ENCODE measurements at places on chromosomes 3 and 15. TPM values are rescaled to one million over a fixed set of nuclear protein-coding genes. Genes with fewer than 3 reads are reported as not detected.

GRCh38 chr3:149703466-149703865 is 45.6 kb upstream of the WWTR1 start:
- no peak for DNase-seq

The GOLGA8Q gene
- total RNA-seq: not detected

The TBC1D23 gene
- 17.6 TPM for total RNA-seq

The CACNA2D3 gene
- total RNA-seq: not detected
